ENCODE measurements at places on chromosomes 1 and 21.

- no peak for DNase-seq
Measured at GRCh38 chr21:28752131-28752530, 240.5 kb downstream of the LTN1 start.

GRCh38 chr1:229097356-229097755 is 173.6 kb upstream of the RAB4A start:
- DNase-seq, result no peak

DNA sequence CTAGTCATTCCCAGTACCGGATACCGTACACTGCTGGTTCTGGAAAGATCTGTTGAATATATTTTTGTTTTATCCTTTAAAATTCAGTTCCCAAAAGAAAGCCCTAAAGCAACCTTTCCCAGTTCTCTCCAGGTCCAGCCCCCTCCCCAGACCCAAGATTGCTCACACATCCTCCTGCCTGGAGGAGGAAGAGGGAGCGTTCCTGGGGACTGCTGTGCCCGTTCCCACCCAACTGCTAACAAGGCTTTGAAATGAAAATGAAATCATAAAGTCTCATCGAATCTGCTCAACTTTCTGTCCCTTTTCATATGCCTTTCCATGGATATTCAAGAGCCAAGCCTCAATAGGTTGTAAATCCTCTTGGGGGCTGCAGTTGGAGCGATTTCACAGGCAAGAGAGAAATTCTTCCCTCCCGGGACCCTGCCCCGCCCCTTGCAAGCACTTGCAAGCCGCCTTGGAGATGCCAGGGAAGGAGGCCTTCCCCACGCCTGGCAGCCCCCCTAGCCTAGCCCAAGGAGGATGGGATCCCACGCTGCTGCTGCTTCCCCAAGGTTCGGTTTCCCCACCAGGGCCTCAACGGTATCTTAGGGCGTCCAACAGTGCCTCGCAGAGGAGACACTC is 113.2 kb upstream of the CACHD1 start:
- DNase-seq, result no peak

DNA sequence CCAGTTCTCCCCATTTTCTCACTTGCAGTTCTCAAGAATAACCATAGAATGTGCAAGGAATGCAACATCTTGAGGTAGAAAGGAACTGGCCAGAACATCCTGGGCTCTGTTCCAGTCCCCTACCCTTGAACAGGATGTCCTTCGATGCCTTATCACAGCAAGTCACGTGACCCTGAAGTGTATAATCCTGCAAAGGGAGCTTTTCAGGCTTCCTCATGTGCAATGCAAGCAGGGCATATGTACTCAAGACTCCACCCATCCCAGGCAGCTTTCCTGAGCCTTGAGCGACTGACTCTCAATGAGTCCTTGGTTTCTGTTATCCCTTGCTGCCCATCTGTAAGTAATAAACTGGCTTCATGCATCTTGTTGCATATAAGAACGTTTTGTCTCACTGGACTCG is 311.0 kb downstream of the MRPL39 start:
- DNase-seq, result no peak

DNA sequence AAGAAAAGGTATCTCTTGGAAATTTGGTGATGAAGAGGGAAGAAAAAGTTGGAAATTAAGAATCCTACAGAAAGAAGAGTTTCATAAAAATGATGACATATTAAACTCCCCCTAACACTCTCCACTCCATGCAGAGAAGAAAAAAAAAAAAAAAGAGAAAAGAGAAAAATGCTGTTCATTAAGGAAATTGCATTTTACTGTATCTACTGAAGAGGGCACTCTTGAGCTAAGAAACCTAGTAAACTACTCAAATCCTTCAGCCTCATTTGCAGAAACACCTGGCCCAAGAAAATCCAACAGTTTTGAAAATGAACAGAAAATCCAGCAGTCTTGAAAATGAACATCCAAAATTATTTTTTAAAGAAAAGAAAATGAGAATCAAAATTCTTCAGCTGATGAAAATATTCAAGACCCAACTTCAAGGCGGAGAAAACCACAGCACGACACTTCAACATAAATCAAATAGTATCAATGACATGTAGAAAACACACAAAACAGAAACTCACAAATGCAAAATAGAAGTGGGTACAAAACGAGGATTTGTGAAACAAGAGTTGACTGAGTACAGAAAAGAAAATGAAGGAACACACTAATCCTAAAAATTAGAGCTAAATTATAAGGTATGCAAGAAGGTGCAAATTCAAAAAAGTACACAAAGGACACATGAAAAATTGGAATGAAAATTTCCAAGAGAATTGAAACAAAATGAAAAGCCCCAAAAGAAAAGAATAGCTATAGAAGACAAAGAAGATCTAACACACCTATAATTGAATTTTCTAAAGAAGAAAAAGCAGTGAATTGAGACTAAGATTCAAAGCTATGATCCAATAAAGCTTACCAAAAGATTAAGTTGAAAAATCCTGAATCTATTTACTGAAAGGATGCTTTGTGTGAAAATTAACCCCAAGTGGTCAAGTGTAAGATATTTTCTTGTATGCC is 73.2 kb upstream of the DNAJC6 start:
- peak; percentile 55 for DNase-seq

GRCh38 chr1:77560741-77561140 is 121.7 kb downstream of the ZZZ3 start:
- DNase-seq, result no peak

DNA sequence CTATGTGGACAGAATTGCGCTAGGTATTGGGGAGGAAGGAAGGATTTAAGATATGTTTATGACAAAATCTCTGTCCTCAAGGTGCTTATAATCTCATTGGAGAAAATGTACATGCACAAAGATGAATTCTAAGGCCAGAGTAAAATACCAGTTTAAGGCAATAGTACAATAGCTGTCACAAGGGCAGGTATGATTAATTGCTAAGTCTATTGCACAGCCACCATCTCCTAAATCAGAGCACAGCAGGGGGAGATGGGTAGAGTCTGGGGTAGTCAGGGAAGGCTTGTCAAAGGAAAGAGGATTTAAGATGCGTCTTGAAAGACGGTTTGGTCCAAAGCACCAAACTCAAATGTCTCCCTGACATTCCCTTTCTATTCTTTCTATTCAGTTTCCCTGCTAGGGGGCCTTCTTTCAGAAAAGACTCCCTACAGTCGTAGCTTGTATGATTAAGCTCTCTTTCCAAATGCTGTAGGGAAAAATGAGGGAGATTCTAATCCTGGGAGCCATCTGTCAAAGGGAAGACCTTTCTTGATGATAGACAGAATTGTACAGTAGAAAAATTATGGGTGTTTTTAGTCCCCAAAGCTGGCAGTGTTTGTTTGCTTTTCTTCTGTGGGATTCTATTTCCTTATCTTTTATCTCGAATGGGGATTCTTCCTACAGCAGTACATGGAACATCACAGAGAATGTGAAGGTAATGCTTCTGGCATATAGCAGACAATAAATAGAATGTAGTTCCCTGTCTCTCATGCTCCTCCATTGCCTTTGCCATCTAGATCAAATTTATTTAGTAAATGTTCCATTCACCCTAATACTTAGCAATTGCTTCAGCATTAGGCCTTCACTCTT is 107.6 kb upstream of the NFIA start:
- DNase-seq, result no peak

DNA sequence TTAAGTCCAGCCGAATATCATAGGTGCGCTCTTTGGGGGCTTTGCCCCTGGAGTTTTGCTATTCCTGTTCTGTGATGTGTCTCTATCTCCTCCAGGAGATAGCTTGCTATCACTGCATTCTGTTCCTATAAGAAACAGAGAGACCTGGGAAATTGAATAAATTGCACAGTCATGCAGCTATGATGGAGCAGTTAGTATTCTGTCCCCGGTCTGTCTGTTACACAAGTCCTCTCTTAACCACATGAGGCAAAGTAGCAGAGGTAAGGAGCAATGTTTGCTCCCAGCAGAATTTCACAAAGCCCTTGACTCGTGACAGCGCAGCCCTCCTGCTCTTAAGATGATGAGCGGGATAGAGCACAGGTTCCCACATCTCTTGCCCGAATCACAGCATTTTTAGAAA is 63.9 kb upstream of the GRHL3 start:
- DNase-seq, result no peak

- DNase-seq, result no peak
Measured at GRCh38 chr1:61055110-61055614, 27.2 kb upstream of the NFIA start.

GRCh38 chr21:45736690-45737484 is 93.4 kb downstream of the PCBP3 start:
- no peak for DNase-seq

- DNase-seq, result no peak
Measured at GRCh38 chr1:178650934-178651511, 74.0 kb upstream of the RALGPS2 start.

DNA sequence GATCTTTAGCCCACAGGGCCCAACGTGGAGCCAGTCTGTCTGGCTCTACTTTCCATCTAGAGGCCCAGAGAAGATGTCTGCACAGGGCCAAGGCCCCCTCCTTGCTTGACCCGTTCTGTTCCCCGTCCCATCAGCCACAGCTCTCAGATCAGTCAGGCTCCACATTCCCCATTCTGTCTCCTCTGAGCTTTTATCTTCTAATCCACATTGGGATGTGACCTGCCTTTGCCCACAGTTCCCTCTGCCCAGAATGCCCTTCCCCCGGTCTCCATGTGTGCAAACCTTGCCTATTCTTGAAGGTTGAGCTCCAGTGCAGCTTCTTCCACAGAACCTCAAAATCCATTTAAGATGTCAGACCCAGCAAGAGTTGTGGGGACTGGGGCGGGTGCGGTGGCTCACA is 53.3 kb upstream of the WASF2 start:
- DNase-seq, result no peak

DNA sequence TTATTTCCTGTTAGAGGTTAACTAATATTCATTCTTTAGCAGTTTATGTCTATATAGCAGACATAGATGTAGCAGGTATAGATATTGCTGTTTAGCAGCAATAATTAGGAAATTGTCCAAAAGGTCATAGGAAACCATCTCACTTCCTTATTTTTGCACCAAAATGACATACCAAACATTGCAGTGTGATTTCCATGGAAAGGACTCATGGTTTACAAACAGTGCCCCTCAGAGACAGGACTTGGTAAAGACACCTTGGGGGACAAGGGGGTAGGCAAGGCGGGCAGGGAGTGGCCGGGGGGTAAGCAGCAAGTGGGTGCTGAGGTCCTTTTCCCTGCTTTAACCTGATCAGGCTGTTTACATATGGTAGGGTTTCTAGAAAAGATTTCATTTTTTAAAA is 30.5 kb downstream of the BATF3 start:
- peak; percentile 62 for DNase-seq

- no peak for DNase-seq
Measured at GRCh38 chr1:179151908-179152682, 70.2 kb downstream of the TOR3A start.

Data from HEK293T (cell line).